Adipocyte (in vitro differentiated cells): ENCODE measurements at places on chromosomes 2 and 18.

GRCh38 chr2:223731503-223731902, 105.9 kb downstream of the AP1S3 start:
- no peak for DNase-seq

DNA sequence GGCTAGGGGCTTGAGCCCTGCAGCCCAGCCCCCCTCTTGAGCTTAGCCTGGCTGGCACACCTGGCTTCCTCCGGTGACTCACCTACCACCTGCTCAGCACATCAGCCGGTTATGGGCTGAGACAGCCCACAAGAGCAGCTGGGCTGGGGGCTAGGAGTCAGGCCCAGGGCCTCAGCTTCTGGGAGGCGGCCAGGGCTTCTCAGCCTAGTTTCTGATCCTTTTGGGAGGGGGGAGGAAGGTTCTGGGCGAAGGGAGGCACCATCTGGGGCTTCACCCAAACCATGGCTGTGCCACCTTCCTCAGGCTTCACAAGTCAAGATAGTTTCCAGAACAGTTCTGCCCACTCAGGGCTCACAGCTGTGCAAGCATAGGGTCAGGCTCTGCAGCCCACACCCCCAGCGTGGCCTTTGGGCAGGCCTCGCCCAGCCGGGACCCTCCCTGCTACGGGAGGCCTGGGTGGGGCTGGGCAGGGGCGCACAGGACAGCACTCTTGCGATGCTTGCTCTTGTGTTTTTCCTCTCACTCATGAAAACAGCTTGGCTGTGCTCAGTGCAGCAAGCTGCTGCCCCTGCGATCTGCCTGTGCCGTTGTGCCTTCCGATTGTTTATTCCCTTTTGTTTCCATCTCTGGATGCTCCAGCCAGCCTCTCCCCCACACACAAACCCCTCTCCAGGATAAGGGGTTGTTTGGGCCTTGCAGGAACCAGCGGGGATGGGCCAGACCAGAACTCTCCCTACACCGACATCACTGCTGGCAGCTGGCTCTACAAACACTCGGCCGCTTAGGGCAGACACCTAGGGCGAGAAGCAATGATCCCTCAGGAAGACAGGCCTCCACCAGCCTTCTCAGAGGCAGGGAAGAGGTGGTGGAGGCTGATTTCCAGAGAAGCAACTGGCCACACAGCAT, 26.1 kb upstream of the SEMA4C start:
- DNase-seq: no peak

GRCh38 chr2:58046585-58047372, at the start of gene VRK2:
VRK2 (plus strand) TSS chr2:58046806; CDS start chr2:58048832, 2,026 bp downstream.
- peak; percentile 92 for DNase-seq

- DNase-seq: no peak
Observed at GRCh38 chr2:181984814-181985631, 630 bp upstream of the PPP1R1C start.

GRCh38 chr18:36186461-36187192, 670 bp upstream of the MOCOS start:
- peak; percentile 45 for DNase-seq

GRCh38 chr2:128436479-128437203, 118.0 kb upstream of the HS6ST1 start:
- DNase-seq: no peak

GRCh38 chr2:196171946-196172345, 568 bp upstream of the STK17B start:
- no peak for DNase-seq

DNA sequence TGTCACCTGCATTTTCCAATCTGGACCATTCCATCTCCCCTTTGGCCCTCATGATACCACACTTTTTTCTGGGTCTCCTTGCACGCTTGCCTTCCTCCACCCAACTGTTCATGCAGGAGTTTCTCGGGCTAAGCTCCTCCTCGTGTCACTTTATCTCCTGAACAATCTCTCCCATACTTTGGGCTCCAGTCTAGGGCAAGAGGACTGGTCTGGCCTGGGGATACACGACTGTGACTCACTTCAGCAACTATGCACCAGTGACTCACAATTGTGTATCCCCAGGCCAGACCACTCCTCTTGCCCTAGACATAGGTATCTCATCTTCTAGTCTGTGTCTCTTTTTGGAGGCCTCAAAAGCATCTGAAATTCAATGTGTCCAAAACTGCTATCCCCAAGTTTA, 149.4 kb upstream of the PTPRM start:
- DNase-seq: peak; percentile 57

- no peak for DNase-seq
Observed at GRCh38 chr18:13518382-13518781, 208.0 kb downstream of the FAM210A start.

DNA sequence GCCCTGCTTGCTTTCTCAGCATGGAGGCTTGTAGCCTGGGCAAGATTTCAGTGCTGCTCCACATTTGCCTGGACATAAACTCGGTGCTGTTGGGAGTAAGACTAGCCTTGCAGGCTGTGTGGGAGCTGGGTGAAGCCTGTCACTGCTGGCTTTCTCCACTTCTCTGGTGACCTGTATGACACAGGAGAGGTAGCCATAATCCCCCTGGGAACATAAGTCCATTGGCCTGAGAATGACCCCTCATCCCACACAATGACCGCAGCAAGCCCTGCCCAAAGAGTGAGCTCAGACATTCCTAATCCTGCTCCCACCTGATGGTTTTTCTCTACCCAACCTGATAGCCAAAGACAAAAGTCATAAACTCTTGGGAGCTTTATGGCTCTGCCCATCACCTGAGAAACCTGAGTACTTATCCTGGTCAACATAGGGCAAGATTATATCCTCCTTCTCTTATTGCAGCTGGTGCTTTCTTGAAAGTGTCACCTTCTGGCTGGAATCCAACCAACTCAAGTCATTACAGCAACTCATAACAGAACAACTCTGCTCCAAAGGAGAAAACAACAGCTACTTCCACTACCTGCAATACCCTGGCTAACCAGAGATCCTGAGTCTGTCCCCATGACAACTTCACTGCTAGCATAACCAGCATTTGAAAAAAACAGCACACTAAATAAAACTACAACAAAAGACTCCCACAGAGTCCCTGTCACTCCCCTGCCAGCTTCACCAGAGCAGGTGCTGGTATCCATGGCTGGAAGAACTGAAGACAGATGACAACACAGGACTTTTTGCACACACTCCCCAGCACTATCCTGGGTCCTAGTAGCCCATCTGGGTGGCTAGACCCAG, 834.4 kb upstream of the DDX18 start:
- DNase-seq: no peak

DNA sequence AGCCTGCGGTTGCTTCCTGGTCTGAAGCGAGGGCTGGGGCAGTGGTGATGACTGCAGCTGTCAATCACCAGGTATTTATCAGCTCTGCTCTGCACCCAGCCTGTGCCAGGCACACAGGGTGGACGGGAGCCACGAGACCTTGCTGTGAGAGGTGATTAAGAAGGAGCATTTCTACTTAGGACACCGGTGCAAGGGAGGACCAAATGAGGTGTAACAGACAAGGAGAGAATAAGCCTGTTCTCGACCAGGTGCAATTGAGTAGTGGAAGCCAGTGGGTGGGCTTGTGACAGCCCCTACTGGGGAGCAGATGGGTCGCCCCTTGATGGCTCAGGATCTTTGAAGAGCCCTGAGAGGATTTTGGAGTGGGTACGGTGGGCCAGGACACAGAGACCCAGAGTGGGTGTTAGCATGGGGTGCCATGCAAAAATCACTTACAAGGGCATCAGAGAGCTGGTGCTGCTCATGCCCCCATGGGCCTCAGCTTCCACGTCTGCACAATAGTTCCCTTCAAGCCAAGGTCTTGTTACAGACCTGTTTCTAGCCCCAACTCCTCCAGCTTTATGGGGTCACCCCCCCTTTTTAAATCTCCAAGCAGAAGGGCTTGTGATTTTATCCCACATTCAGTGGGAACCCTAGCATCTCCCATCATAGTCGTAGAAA, 24.6 kb downstream of the GPR55 start:
- no peak for DNase-seq
